ENCODE measurements at places on chromosomes 7 and 10. TPM values are rescaled to one million over a fixed set of nuclear protein-coding genes. Genes with fewer than 3 reads are reported as not detected.

DNA sequence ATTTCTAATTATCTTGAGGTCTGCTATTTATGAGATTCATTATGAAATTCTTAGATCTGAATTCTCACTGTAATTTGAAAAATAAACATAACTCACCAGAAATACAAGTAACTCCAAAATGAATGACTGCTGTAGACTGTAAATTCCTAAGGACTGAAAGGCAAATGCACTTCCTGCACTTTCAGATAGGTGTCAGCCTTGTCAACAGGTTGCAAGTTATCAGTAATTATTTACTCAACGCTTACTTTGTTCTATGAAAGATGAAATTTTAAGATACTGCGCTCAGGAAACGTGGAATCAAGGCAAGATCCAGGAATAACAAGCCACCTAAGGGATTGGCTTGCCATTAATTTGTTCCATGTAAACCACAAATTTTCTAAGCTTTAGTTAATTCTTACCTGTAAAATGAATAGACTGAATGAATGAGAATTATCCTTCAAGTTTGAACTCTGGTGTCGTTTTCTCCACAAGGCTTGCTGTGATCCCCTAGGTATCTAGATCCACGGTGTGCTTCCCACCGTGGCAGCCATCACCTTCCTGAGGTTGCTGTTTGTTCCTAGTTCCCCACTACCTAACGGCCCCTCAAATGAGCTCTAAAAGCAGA lies 12.6 kb downstream of the DHX32 start:
- DNase-seq = peak; percentile 27

DNA sequence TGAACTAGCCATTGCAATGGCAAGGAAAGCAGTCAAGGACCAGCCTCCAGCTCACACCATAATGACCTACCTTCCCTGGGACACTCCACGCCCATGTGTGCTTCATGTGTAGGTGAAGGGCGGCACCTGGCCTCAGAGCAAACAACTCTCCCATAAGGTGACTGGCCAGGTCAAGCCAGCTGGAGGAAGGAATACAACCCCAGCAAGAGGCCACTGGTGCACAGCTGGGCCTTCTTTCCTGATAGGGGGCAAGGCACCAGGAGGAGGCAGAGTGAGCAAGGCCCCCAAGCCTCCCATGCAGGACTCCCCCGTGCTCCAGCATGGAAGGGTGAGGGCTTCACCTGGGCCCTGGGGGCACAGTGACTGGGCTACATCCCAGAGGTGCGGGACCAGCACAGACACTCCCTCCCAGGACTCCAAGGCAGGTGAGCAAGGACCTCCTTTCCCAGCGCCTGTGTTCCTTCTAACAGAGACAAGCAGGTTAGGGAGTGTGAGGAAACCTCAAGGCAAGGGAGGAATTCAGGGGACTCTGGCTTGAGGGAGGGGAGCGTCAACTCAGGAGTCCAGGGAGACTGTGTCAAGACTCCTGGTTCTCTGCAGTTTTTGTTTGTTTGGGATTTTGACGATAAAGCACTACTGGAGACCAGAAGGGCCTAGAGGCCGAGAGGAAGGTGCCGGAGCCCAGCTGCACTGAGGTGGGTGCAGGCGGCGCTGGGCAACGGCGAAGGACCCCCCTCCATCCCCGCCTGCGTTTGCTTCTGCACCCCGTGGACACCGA lies 1.7 kb downstream of the PTPRN2 start:
- DNase-seq = no peak

DNA sequence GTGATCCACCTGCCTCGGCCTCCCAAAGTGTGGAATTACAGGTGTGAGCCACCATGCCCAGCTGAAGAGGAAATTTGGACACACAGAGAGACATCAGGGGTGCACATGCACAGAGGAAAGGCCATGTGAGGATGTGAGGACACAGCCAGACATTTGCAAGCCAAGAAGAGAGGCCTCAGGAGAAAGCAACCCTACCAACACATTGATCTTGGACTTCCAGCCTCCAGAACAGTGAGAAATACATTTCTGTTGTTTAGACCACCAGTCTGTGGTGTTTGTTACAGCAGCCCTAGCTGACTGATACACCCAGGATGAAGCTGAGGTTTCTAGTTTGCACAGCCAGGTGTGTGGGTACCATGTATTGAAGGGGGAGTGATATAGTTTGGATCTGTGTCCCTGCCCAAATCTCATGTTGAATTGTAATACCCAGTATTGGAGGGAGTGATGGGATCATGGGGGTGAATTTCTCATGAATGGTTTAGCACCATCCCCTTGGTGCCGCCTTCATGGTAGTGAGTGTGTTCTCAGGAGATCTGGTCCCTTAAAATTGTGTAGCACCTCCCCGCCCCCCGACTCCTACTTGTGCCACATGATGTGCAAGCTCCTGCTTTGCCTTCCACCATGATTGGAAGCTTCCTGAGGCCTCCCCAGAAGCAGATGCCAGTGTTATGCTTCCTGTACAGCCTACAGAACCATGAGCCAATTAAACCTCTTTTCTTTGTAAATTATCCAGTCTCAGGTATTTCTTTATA lies 64.7 kb upstream of the DUSP5 start:
- no peak for DNase-seq

The CREM gene
- 34.1 TPM for polyA plus RNA-seq

The INA gene
- 0.30 TPM for polyA plus RNA-seq

The GSTO2 gene
- polyA plus RNA-seq = 21.9 TPM
